Activated naive CD8-positive, alpha-beta T cell treated with anti-CD3 and anti-CD28 coated beads, Interleukin-2, amount 50 U/mL, for 16 hours (primary cell): ENCODE measurements at places on chromosomes 4 and X.

DNA sequence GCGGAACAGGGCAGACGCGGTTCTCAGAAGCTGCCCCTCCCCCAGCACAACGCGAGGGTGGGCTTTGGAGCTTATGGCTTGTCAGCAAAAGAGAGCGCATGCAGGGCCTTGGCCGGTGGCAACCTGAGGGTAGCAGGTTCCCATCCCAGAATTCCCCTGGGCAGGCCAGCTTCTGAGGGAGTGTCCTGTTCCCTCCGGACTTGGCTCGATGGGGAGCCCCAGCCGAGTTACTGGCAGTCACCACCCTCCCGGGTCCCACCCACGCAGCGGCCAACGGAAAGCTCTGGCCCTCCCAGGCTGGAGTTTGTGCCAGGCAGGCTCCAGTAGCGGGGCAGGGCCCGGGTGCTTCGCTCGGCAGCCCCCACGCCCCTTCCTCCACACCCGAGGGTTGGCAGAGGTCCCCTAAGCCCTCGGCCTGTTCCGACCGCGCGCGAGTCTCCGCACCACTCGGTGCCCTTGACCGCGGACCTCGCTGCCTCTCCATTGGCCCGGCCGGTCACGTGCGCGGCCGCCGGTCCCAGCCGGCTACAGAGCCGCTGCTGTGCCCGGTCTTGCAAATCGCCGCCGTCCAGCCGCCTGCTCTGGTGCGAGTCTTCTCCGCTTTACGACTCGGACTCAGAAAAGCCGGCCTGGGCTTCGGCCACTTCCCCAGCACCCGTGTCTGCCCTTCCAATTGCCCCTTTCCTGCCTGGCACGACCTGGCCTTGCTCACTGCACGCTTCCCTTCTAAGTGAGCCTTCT, 20.9 kb upstream of the MTM1 start:
- DNase-seq, result no peak

DNA sequence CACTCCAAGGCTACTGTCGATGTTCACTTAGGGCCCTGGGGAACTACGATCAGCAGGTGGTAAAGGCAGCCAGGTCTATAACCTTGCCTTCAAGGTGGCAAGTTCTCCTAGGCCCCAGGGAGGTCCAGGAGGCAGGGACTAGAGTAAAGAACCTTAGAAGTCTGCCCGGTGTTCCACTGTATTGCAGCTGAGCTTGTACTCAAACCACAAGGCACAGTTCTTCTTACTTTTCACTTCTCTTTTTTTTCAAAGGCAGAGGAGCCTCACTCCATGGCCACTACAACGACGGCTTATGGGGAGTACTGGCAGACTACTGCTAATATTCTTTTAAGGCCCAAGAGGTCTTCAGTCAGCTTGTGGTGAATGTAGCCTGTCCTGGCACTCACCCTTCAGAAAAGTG, 78.8 kb upstream of the GPR174 start:
- DNase-seq, result no peak

- no peak for DNase-seq
These were observed 30.8 kb downstream of the NR0B1 start for GRCh38 chrX:30278365-30278764.

DNA sequence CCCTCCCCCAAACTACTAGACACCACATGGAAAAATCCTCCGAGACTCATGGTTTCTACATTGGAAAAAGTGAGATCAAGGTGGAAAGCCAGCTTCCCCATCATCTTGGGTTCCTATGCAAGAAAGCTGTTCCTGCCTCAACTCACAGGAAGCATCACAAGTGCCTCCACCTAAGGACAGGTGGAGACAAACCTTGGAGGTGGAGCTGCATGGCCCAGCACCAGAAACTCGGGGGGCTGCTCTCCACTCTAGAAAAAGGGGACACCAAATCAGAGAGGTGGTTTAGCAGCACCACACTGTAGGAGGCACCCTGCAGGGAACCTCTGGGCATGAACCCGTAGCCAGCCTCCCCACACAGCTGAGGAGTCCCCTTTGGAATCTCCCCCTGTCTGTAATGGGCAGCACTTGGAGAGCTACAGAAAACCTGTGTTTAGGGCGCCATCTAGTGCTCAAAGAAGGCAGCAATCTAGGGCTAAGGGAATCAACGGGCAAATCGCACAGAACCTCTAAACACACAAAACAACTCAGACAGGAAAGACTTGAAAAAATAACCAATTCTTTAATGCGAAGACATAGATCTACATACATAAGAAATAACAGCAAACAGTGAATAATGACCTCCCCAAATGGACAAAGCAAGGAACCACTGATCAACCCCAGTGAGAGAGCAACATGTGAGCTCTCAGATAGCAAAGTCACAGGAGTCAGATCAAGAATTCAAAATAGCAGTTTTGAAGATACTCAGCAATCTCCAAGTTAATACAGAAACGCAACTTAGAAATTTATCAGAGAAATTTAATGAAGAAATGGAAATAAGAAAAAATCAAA, 37.0 kb upstream of the ZBTB33 start:
- DNase-seq, result peak; percentile 1

DNA sequence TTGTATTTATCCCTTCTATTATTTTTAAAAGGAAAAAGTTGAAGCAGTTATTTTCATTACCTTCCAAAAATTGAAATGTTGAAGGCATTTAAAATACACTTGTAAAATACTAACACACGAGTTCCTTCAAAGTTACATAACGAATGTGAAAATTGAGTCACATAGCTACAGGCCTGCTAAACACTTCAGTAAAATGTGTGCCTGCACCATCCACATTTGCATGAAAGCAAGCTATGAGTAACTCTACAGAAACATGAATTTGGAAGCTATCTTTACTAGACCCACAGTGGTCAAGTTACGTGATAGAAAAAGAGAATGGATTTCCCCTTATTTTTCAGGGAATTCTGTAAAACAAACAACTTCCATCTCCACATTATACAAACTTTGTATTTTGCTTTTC, 1148.8 kb upstream of the PCDH7 start:
- no peak for DNase-seq

- no peak for DNase-seq
These were observed 85.3 kb downstream of the RTL5 start for GRCh38 chrX:72046447-72046846.

GRCh38 chr4:167088115-167088514, 146.2 kb downstream of the SPOCK3 start:
- DNase-seq, result no peak
